Inflammatory macrophage treated with lipopolysaccharide for 1 hour (primary cell): ENCODE measurements at places on chromosomes 6 and 20.

DNA sequence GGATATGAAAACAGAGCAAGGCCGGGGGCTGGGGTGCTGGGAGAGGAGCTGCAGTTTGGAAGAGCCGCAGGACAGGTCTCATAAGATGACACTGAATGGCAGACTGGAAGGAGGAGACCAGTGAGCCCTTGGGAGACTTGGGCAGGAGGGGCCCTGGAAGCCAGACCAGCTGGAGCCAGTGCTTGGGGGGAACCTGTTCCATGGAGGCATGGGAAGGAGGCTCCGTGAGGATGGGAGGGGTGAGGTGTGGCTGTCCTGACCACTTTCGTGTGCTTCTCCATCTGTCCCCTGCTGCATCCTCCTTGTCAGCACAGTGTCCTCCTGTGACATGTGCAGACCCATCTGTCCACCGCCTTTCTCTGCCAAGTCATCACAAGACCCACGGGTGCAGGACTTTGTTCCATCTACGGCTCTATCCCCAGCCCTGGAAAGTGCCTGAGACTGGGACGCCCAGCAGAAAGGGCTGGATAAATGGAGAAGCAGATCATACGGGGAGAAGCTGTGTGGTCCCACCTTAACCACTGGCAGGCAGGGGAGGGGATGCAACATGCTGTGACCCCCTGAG lies 84.8 kb upstream of the MPC1 start:
- no peak for DNase-seq

GRCh38 chr20:63272105-63273058 lies at the start of gene ARFGAP1:
ARFGAP1 (plus strand) TSS chr20:63272813; CDS start chr20:63275581, 2,768 bp downstream.
- peak; percentile 89 for DNase-seq

DNA sequence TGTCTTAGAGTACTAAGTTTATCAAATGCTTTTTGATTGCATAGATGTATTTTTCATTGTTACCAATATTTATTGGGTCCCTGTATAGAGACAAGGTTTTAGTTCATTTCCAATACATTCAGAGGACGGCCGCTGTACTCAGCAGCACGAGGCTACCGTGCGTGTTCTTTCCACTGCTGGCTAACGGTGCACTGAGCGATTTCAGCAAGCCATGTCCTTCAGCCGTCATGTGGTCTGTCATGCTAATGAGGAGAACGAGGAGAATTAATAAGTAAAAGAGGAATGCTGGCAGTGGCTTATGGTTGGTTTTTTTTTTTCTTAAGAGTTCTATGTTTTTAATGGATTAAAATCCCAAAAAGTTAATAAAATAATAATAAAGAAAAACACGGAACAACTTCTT lies 253.6 kb downstream of the ARID1B start:
- no peak for DNase-seq

- DNase-seq, result no peak
Observed at GRCh38 chr6:22670605-22671004, 101.2 kb downstream of the HDGFL1 start.

DNA sequence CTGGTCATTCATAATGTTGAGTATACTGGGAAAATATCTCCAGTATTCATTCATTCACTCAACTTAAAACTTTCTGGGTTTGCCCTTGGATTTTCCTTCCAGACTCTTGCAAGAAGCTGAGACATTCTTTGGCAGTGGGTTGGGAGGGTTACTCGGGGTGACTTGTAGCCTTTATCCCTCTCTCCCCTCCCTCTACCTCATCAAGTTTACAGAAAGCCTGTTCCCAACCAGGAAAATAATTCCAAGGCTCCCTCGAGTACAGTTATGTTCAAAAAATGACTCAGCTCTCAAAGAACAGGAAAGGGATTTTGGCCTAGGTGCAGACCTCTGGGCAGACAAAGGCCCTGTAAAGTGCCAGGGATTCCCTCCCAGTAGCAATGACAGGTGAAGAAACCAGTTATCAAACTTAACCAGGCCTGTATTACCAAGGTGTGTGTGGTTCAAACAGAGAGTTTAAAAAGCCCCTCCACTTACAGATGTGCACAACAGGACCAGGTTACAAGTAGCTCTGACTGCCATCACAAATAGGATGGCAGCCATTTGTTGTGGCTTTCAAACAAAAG lies 22.2 kb downstream of the FKBP1A start:
- DNase-seq, result peak; percentile 57

- no peak for DNase-seq
Observed at GRCh38 chr6:18920701-18921100, 533.6 kb downstream of the RNF144B start.

DNA sequence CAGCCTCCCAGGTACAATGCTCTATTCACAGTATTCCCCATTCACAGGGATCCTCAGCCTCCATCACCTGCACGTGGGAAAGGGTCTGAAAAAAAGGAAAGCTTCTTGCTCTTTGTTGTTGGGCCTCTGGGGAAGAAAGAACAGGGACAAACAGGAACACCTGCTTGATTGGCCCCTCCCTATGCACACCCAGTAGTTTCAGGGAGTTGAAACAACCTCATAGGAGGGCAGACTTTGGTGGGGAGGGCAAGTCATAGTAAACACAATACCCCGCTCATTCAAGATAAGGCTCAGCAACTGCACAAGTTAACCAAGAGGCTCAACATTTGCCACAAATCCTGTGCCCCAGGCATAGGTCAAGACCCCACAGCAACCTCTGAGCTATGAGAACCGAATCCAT lies 1.7 kb downstream of the GHRH start:
- no peak for DNase-seq
